ENCODE measurements at places on chromosomes 4 and X. TPM values are rescaled to one million over a fixed set of nuclear protein-coding genes. Genes with fewer than 3 reads are reported as not detected.

IQCM gene
- total RNA-seq = not detected

ZC4H2 gene
- total RNA-seq = 18.3 TPM

DNA sequence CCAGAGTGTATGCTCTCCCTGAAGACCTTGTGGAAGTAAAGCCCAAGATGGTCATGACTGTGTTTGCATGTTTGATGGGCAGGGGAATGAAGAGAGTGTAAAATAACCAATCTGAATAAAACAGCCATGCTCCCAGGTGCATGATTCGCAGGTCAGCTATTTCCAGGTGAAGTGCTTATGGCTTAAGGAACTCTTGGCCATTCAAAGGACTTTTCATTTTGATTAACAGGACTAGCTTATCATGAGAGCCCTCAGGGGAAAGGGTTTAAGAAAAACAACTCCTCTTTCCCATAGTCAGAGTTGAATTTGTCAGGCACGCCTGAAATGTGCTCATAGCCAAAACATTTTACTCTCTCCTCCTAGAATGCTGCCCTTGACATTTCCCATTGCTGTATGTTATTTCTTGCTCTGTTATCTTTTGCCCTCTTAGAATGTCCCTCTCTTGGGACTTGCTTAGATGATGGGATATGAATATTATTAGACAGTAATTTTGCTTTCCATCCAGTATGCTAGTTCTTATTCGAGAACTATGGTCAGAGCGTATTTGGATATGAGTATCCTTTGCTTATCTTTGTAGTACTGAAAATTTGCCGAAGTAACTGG lies 88.6 kb downstream of the PLS3 start:
- DNase-seq = no peak
- H3K4me3 ChIP-seq = no peak overlapping the region
- H3K27me3 ChIP-seq = no peaks in the 10 kb centered on the region
- no peak overlapping the region for H3K27ac ChIP-seq
- H3K36me3 ChIP-seq = no peaks in the 10 kb centered on the region

DNA sequence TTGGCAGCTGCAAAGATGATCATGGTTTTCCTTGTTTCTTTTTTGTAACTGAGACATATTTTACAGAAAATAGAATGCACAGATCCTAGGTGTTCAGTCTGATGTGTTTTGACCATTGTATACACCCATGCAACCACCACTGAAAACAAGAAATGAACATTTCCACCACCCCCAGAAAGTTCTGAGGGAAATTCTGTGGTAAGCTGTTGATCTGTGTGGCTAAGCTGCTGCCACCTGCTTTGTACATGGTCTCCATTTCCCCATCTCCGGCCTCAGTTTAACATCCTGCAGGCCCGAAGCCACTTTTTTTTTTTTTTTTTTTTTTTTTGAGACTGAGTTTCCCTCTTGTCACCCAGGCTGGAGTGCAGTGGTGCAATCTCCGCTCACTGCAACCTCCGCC lies 65.3 kb downstream of the NYX start:
- no peak overlapping the region for H3K4me3 ChIP-seq
- H3K27me3 ChIP-seq = no peaks in the 10 kb centered on the region
- peak overlapping the region; percentile 22 for H3K27ac ChIP-seq
- no peaks in the 10 kb centered on the region for H3K36me3 ChIP-seq
- no peak for DNase-seq

DNA sequence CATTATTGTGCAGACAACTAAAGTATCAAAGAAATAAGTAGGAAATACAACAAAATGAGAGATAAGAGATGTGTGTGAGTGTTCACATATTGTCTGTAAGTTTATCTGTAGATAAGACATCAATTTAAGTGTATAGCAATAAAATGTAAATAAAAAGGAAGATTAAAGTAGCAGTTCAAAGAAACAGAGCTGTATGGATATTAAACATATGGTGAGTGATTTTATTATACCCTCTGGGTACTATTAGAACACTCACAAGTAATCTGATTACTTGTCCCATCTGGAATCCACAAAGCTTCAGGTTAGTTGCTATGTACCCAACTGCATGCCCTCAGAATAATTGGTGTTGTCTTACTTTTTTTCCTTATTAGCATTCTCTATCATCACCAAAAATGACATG lies 747.9 kb upstream of the ADGRL3 start:
- no peak overlapping the region for H3K27ac ChIP-seq
- no peaks in the 10 kb centered on the region for H3K36me3 ChIP-seq
- no peaks in the 10 kb centered on the region for H3K27me3 ChIP-seq
- no peaks in the 10 kb centered on the region for H3K4me1 ChIP-seq

- H3K4me3 ChIP-seq = no peak overlapping the region
- no peaks in the 10 kb centered on the region for H3K36me3 ChIP-seq
- no peaks in the 10 kb centered on the region for H3K27me3 ChIP-seq
Measured at GRCh38 chr4:93018243-93018642, 714.5 kb downstream of the GRID2 start.

GRCh38 chr4:41814565-41814964 lies 66.0 kb upstream of the PHOX2B start:
- no peak overlapping the region for H3K4me3 ChIP-seq
- H3K27me3 ChIP-seq = peaks cover 31% of the 10 kb centered on the region
- H3K4me1 ChIP-seq = no peaks in the 10 kb centered on the region

Data from naive thymus-derived CD8-positive, alpha-beta T cell (primary cell).